ENCODE measurements at places on chromosomes 5 and 9.

- peak; percentile 10 for DNase-seq
Measured at GRCh38 chr5:82375488-82376244, 97.5 kb upstream of the RPS23 start.

DNA sequence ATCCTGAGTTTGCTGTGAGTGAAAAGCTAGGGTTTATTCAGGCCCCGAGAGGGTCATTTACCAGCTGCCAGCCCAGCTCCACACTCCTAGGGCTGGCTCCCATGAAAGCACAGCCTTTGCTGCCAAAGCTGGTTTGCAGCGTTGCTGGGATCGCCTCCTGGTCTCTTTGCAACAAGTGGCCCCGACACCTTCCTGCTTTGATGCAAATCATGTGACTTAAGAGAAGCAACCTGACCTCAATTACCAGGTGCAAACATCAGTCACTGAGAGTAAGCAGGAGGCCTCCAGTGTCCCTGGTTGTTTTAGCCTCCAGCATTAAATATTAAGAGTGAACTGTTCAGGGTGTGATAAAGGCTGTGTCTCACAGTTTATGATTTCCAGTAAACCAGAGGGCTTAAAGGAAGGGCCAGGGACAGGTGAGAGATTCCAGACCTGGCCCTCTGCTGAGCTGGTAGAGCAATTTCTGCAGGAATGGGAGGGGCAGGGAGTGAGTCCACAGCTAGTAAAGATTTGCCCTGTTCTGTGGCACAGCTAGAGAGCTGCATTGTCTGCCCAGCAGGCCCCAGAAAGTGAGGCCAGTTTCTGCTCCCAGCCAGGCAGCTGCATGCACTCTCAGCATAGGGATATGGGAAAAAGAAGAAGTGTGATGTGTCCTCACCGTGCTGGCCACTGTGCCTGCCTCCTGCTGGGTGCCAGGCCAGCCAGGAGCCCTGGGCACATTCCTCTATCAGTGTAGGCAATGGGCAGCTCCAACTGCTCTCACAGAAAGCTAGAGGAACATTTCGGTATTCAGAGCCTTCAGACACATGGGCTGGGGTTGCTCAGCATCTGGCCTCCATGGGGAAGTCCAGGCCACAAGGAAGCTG, 58.0 kb downstream of the SLC22A5 start:
- peak; percentile 20 for DNase-seq

DNA sequence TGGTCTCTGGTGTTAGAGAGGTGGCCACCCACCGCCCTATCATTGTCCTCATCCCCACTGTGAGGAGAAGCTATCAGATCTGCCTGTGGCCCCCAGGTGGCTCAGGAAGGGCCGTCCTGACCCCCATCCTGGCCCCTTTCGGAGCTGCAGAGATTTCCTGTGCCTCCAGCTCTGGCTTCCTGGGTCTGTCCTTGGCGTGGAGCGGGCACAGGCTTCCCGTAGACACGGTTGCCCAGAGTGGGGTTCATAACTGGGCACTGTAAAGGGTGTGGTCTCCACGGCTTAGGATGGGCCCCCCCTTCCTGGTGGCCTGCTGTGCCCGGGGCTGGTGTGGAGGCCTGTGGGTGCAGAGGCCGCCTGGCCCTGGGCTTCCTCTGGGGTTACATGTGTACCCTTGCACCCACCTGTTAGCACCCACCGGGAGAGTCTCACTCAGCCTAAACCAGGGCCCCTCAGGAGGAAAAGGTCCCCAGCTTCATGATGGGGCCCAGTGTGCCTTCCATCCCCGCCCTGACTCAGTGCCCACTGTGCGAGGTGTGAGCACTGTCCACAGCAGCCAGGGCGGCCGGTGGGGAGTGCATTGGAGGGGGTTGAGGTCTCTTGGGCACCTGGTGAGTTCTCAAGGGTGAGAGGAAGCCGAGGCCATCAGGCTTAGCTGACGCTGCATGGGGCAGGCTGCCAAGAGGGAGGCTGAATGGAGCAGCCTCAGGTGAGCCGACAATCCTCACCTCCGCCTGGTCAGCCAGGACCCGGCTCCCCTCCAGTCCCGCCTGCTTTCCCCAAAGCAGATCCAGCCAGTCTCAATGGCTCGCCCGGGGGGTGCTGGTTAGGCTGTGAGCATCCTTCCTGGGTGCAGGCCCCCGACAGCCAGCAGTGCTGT, 15.3 kb upstream of the AJM1 start:
- DNase-seq: no peak

- DNase-seq: no peak
Measured at GRCh38 chr5:146071171-146071570, 34.2 kb downstream of the PLAC8L1 start.
